ENCODE measurements at places on chromosomes 12 and 14. TPM values are rescaled to one million over a fixed set of nuclear protein-coding genes. Genes with fewer than 3 reads are reported as not detected.

- no peak for ATAC-seq
These were observed 20.5 kb downstream of the PLEKHH1 start for GRCh38 chr14:67553547-67553946.

GRCh38 chr14:68577802-68578541 lies 214.9 kb downstream of the ZFP36L1 start:
- ATAC-seq = peak; percentile 95

GRCh38 chr14:92464716-92465115 lies 48.9 kb upstream of the RIN3 start:
- ATAC-seq = no peak

DNA sequence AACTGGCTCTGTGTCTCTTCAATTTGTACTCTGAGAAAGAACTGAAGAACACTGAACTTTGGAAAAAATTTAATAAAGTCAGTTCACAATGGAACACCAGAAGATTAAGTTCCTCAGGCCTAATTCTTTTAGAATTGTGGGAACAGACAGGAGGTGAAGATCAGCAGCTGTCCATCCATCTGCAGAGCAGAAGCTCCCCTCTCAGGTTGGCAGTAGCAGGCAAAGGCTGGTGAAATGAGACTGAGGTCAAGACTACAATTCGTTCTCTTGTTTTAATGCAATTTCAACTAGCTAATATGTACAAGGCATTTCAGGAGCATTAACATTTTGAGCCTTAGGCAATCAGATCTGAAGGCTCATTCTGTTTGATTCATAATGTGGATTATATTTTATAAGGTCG lies 10.3 kb upstream of the TRHDE start:
- peak; percentile 43 for ATAC-seq

DNA sequence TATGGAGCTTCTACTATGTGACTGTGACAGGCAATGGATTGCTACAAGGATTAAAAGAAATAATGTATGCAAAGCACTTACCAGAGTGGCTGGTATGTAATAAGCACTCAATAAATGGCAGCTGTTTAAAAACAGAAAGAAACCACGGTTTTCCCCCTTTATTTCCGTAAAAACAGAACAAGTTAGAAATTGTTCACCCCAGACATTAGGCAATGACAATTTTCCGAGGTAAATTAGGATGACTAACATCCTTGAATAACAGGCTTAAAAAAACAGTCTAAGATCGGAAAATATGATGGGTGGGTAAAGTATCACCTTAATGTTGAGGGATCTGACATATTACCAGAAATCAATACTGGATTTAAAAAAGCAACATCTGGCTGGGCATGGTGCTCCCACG lies 20.9 kb upstream of the CNIH1 start:
- no peak for ATAC-seq

DNA sequence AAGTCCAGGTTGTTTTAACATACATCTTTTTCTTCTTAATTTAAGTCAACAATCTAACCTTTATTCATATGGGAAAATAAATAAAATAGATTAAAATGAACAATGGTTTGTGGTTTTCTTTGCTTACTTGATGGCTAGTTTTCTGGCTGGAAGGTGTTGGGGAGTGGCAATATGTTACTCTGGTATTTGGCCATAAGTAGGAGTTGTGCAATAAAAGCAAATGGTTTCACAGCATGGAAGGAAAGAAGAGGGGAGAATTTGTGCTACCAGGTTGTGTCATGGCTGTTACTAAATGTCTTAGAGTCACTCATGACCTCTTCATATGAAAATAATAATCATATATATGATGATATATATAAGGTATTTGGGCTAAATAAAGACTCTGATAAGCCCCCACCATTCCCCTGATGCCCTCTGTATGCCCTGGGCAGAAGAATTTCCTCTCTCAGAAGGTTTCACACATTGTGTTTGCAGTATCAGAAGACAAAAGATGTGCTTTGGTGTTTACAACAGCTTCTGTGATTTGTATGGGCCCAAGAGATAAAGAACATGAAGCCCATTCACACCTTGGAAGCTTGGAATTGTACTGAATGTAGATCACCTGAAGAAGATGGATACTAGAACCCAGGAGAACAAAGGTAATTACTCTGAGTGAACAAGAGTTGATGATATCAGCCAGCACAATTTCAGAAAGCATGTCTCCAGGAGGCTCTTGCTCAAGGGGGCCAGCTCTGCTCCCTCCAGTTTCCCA lies 160.9 kb downstream of the ALG10B start:
- no peak for ATAC-seq

GRCh38 chr12:89661706-89662330 lies 46.8 kb downstream of the ATP2B1 start:
- ATAC-seq = no peak

GRCh38 chr12:130764475-130765185 lies 48.5 kb upstream of the RIMBP2 start:
- ATAC-seq = no peak

- peak; percentile 55 for ATAC-seq
These were observed 5.5 kb upstream of the PAX9 start for GRCh38 chr14:36655963-36656686.

- ATAC-seq = no peak
These were observed 6.1 kb downstream of the GPR137C start for GRCh38 chr14:52558688-52559087.

DNA sequence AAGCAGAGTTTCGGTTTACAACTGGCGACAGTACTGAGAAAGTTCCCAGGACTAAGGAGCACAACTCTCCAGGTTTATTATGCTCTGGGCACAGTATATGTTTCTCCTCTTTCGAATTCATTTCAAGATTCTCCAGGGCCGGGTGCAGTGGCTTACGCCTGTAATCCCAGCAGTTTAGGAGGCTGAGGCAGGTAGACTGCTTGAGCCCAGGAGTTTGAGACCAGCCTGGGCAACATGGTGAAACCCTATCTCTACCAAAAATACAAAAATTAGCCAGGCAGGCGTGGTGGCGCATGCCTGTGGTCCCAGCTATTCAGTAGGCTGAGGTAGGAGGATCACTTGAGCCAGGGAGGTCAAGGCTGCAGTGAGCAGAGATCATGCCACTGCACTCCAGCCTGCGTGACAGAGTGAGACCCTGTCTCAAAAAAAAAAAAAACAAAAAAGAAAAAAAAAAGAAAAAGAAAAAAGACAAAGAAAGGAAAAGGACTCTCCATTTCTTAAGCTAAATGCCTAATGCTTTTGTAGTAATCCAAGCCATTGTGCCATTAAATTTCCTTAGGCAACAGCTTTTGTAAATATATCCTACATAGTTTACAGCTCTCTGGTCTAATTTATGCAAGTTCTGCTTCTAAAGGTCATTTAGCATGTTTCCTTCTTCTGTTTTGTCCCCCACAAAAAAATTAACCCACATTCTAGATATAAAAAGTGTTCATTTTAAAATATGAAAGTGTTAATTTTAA lies 34.8 kb downstream of the ATL1 start:
- no peak for ATAC-seq

GRCh38 chr12:77893918-77894317 lies 63.2 kb downstream of the NAV3 start:
- no peak for ATAC-seq

GRCh38 chr12:58919231-58920101 lies 838 bp downstream of the LRIG3 start:
- peak; percentile 11 for ATAC-seq

GRCh38 chr12:29971446-29971845 lies 187.7 kb upstream of the TMTC1 start:
- ATAC-seq = no peak

DNA sequence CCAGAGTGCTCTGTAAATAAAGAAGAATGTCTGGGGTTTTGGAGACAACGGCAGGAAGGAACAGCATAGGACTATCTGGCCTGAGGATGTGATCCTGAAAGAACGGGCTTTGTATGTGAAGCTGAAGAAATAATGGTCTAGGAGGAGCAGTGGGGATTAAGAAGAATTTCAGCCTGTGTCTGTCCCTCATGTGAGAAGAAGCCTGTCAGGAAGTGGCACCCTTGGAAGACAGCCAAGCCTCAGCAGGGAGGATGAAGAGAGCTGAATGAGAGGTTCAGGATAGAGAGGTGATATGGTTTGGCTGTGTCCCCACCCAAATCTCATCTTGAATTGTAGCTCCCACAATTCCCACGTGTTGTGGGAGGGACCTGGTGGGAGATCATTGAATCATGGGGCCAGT lies 56.9 kb upstream of the TCL1A start:
- no peak for ATAC-seq

DNA sequence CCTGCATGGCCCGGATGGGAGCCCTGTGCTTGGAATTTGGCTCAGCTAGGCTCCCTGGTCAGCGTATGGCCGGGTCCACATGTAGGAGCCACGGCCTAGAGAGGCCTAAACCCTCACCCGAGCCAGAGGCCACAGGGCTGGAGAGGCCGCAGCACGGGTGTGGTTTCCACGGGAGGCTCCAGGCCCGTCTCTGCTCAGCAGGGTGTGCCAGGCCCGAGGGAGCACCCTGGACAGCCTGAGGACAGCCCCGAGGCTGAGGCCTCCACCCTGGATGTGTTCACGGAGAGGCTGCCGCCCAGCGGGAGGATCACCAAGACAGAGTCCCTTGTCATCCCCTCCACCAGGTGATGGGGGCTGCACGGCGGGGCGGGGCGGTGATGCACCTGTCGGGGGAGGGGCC lies 17.6 kb upstream of the TEX22 start:
- ATAC-seq = no peak

DNA sequence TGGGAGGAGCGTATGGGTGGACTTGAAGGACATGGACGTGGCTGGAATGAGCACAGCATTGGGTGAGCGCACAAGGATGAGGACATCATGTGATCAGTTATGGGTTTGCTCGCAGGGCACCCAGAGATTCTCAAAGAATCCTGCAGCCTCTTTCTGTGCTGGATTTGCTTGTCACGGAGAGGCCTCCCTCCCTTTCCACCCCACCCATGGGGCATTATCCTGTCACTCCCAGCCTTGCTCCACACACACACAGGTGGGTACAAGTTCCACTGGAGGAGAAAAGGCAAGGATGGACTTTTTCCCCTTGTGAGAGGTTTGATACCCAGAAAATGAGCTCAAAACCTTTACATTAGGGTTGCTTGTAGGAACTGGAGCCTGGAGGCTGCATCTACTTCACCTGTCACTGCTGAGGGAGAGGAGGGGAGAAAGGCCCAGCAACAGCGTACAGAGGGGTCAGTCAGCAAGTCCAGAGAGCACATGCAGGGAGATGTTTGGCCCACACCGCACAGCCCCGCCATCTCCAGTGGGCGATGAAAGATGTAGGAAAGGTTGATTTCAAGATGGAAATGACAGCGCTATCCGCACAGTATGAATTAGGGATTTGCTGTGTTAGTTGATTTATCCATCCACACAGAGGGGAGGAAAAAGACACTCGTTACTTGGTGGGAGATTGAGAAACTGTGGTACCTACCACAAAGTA lies 112.7 kb downstream of the GCH1 start:
- ATAC-seq = no peak

DNA sequence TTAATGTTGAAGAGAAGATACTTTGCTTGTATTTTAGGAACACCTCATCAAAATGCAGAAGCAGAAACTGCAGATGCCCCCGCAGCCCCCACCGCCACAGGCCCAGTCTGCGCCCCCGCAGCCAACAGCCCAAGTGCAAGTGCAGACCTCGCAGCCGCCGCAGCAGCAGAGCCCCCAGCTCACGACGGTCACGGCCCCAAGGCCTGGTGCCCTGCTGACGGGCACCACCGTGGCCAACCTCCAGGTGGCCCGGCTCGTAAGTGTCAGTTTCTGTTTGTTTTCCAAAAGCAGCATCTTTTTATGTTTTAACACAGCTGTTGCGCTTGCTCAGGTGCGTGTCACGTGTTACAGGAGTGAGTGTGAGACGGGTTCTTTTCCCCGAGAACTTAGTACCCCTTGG lies 79.5 kb downstream of the DDX51 start:
- no peak for ATAC-seq

- no peak for ATAC-seq
These were observed 11.1 kb downstream of the DCN start for GRCh38 chr12:91171476-91171875.

DNA sequence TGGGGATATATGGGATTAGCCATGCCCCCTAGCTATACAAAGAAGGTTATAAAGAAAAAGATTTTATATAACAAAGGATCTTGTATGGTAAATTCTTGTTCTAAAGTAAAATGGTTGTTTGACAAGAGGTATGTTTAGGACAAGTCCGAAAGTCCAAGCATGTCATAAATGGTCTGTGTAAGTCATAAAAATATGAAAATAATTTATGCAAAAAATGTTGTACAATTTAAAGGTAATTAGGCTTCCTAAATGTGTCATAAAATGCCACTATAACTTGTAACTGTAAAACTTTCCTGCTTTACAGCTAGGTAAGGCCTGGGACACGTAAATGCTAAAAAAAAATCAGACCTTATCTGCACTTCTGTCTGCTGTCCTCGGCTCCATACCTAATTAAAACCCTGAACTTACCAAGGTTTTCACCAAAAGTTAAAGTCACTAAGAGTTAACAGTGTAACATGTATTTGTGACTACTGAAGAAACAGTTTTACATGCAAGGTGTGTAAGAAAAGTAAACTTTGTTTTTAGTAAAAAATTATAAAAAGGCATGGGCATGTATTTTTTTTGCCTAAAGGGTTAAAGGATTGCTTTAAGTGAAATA lies 110.0 kb upstream of the RESF1 start:
- ATAC-seq = no peak

- no peak for ATAC-seq
These were observed 735 bp upstream of the VASH1 start for GRCh38 chr14:76760331-76761135.

GRCh38 chr14:23557521-23557920 lies 1.4 kb downstream of the THTPA start:
- no peak for ATAC-seq

GRCh38 chr12:84502907-84503787 lies 409.5 kb downstream of the SLC6A15 start:
- ATAC-seq = no peak

GRCh38 chr12:45191239-45191638 lies 24.7 kb upstream of the ANO6 start:
- ATAC-seq = no peak

DNA sequence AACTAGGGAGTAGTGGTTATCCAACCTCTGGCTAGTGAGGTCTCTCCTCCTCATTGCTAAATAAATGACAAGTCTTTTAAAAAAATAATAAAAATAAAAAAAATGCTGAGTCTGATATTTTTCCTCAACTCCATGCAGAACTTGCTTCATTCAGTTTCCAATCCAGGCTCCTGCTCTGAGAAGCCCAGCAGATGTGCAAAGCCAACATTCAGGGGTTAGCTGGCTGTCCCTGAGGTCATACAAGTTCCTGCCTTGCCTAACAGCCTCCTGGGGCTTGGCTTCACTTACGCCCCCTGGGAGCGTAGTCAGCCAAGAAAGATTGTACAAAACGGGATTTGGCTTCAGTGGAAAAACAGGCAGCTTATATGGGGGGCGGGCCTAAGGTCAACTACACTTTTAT lies 23.3 kb downstream of the RTRAF start:
- no peak for ATAC-seq

GRCh38 chr12:94767956-94768355 lies 117.6 kb upstream of the TMCC3 start:
- ATAC-seq = peak; percentile 1

The SLC5A8 gene
- total RNA-seq = 0.05 TPM

The CD69 gene
- 2.2 TPM for total RNA-seq

The DEPDC4 gene
- total RNA-seq = 3.7 TPM

The KRT77 gene
- total RNA-seq = 0.27 TPM

The AKAP3 gene
- 2.3 TPM for total RNA-seq

The NKX2-8 gene
- 0.57 TPM for total RNA-seq

The POP5 gene
- total RNA-seq = 68.7 TPM

The OAS2 gene
- total RNA-seq = 2.9 TPM

The HOXC9 gene
- total RNA-seq = 1.6 TPM

The OR6C2 gene
- total RNA-seq = 0.19 TPM

The RHEBL1 gene
- total RNA-seq = 3.3 TPM

All from motor neuron (in vitro differentiated cells).